ENCODE measurements at places on chromosomes 7 and 10.
A peak's percentile ranks its signal among the peaks of the same experiment; 100 is the strongest.

- no peak for DNase-seq
Observed at GRCh38 chr7:88317422-88317821, 10.7 kb upstream of the STEAP4 start.

DNA sequence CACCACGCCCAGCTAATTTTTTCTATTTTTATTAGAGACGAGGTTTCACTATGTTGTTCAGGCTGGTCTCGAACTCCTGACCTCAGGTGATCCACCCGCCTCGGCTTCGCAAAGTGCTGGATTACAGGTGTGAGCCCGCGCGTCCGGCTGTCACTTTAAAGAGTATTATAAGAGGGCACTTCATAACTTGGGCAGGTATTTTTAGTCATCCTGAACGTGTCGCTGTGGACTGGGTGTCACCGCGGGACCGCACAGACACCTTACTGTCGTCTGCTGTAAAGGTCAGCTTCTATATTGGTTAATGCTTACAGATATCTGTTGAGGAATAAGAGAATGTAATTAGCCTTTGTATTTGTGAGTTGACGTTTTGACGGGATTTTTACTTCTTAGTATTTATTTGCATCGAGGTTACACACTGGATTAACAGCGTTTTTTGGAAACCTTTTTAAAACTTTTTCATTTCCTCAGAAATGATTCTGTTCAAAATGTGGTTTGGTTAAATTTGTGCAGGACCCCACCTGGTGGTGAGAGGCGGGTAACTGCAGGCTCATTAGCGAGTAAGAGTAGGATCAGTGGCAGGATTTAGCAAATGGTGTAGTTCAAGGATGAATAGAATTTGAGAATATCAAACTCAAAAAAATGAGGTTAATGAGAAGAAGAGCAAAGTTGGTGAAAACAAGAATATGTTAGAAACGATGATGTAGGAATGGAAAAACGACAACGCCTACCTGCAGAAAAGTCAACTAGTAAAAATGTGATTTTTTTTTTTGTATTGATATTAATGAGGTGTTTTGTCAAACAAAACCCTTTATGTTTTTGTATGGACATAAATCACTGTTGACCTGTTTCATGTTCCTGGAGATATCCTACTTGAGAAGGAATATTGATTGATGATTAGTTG is 3.2 kb downstream of the DNAJB6 start:
- peak; percentile 34 for DNase-seq

- DNase-seq = no peak
Observed at GRCh38 chr7:155306673-155307470, 9.2 kb downstream of the INSIG1 start.

DNA sequence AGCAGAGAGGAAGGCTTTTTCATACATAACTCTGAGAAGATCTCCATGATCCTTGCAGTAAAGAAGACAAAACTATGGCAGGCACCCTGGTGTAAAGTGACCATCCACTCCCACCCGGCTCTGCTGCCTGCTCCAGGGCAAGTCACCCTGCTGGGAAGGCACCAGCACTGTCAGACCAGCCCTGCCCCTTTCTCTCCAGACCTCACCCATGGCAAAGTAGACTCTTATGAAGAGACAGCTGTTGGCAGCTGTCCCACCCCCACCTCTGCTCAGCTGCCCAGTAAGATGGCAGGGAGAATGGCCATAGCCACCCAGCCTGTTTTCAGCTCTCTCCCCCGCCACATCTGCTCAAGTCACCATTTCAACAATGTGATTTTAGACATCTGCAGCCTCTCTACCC is 8.6 kb upstream of the ZMIZ2 start:
- DNase-seq = no peak

DNA sequence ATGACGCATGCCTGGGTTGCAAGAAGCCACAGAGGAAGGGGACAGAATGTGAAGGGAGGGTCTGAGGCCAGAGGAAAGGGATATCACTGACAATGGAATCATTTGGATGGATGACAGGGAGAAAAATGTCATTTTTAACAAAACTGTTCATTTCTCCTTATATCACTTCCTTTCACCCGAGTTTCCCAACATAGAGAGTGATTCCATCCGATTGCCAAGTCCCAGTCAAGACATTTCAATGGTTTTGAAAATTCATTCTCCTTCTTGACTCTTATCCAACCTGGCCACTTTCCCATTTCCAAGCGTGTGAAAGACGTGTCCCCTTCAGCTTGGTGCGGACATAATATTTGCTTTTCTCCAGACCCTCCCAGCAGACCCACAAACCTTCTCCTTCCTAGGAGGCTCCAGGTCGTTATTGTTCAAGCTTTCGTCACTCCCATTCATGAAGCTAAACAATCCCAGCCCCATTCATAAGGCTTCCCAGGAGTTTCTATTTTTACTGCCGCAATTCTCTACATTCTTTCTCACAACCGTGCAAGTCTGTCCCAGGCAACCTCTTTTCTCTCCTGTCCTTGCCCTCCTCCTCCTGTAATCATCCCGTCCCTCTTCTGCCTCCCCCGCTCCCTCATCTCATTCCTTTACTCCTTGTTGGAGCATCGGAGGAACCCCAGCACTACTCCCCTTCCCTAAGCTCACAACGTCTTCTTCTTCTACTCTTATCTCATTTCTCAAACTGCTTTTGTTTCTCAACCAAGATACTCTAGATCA is 301.3 kb upstream of the KLF6 start:
- DNase-seq = no peak

- DNase-seq = no peak
Observed at GRCh38 chr7:131501422-131501821, 55.0 kb downstream of the PODXL start.

GRCh38 chr10:74827694-74828093 is 1.3 kb downstream of the KAT6B start:
- DNase-seq = no peak

GRCh38 chr10:61655335-61655851 is 7.3 kb upstream of the CABCOCO1 start:
- no peak for DNase-seq

DNA sequence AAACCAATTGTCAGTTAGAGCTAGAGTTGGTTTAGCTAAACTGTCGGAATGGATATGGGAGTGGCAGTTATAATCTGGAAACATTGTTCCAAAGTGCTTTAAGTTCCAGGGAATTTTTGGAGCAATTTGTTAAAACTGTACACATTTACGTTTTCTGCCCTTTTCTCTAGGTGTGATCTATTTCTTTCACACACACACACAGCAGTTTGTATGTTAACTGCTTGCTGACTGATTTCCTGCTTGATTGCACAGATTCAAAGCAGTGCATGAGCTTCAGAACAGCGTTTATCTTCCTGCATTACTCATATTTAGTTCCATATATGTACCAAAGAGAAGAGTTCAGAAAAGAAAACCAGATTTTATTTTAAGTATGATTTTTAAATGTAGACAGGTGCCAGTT is 57.9 kb downstream of the MGMT start:
- DNase-seq = no peak

DNA sequence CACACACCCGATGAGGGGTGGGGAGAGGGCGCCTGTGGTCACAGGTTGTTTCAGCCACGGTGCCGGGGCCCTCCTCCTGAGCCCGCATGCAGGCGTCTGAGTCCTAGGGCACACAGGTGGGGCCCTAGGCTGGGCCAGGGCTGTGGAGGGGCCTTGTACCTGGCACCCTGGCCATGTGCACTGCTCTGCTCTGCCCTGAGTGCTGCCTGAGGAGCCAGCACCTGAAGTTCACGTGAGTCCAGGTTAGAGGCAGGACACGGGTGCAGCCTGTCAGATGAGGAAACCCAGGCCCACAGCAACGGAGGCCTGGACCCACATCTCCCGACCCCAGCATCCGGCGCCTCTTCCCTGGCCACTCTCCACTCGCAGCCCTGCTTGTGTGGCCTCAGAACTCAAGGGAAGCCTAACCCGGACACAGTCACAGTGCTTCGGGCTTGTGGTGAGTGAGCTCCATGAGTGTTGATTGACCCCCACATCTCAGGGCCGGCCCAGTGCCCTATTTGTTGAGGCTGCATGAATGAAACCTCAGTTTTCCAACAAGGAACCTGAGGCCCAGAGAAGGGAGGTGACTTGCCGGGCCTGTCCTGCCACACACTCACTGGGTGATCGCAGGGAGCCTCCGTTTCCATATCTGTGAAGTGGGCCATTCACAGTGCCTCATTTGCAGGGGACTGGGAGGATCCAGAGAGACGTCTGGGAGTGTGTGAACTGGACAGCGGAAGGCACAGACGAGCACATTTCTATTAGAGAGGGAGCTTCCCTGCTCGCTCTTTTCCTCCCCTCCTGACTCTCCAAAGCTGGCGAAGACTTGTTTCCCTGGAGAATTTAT is 39.6 kb downstream of the PPIF start:
- DNase-seq = no peak

- DNase-seq = no peak
Observed at GRCh38 chr10:85655411-85655810, 711.2 kb downstream of the GRID1 start.

GRCh38 chr10:78685466-78686103 is 383.2 kb upstream of the ZMIZ1 start:
- no peak for DNase-seq

DNA sequence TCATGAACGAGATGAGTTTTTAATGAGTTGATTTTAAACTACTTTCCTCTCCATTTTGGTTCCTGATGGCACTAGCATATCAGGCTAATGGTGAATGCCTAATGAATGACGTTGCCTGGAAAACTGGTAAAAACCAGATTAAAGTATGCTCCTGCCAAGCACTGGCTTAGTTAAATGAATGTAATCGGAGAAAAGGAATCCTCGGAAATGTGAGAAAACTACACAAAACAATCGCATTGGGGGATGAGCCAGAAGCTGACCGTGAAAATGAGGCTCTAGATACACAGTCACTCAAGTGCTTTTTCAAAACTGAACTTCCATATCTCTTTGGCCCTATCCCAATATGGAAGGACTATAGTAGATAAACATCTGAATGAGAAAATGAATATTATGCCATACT is 153.8 kb upstream of the COL1A2 start:
- no peak for DNase-seq

- DNase-seq = no peak
Observed at GRCh38 chr10:78980815-78981214, 88.0 kb upstream of the ZMIZ1 start.

- no peak for DNase-seq
Observed at GRCh38 chr7:73822319-73823173, 8.2 kb upstream of the CLDN4 start.

DNA sequence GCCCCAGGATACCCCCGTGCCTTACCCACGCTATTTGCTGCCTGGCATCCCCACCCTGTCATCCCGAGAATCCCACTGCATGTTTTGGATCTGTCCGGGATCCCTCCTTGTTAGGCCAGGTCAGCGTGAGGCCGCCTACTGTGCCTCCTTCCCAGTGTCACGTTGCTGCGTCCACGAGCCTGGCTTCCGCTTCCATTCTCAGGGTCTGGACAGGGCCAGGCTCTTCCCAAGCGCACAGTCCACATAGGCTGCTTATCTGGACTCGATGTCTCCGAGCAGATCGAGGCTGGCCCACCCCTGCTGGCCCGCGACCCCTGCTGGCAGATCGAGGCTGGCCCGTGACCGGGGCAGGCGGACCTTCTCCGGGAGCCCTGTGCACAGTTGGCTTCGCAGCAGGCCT is 27.1 kb downstream of the FOXK1 start:
- no peak for DNase-seq

DNA sequence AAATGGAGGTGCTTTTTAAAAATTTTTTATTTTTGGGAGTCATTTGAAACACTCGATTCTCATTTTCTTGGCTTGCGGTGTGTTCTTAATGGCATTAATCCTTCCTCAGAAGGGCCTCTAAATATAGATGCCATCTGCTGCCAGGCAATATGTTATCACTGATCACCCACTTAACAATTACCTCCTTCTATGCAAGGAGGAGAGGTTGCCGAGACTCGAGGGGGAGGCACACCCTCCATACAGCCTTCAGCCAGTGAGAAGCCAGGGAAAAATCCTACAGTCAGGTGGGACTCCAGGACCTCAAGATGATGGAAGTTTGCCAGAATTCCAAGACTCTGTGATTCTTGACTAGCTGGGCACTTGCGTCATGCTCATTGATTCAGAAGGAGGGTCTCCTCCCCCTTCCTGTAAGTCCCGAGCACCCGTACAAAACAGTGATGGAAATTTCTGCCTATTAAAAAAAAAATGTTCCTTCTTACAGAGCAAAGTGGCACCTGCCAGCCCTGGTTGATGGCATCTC is 574.5 kb downstream of the TYW1 start:
- no peak for DNase-seq

DNA sequence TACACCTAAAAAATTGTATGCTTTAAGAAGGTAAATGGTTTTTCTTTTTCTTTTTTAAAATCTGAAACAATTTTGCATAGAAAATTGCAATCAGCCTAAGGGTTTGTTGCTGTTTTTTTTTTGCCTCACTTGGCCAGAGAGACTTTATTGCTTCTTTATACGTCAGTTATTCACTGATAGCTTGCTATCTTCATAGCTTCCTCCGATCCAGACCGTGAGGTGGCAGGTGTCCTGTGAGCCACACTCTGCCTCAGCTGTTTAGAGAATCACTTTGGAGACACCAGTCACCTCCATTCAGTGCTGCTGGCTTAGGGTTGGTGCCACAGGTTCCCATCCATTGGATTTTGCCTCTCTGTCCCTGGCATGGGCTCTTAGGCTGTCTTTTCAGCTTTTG is 68.0 kb downstream of the HHEX start:
- no peak for DNase-seq

DNA sequence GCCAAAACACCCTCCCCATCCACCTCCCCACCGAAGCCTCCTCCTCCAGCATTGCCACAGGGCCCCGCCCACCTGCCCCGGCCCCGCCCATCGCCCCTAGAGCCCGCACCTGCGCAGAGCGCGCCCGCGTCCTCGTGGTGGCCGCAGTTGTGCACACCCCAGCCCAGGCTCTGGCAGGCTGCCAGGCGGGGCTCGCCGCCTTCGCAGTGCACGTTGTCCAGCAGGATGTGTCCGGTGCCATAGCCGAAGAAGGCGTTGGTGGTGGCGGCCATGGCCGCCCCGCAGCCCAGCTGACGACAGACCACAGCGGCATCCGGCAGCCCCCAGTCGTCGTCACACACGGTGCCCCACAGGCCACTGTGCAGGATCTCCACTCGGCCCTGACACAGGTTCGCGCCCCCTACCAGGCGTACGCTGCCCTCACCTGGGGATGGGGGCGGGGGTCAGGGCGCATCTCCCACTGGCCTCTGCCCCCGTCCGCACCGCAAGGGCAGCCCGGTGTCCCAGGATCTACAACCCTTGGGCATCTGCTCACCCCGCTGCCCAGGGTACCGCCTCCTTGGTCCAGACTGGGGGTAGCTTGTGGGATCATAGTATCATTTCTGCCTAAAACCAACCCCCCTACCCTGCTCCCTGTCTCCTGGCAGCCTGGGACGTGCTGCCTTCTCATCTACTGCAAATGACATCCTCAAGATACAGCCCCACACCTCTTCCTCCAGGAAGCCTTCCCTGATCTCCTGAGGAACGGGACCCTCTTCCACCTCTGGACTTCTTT is 11.9 kb downstream of the SSC4D start:
- peak; percentile 63 for DNase-seq

- DNase-seq = no peak
Observed at GRCh38 chr10:67657775-67658174, 38.2 kb downstream of the CTNNA3 start.
